ENCODE measurements at places on chromosomes 7 and 10.
A peak's percentile ranks its signal among the peaks of the same experiment; 100 is the strongest.

- DNase-seq, result no peak
These were observed 55.0 kb upstream of the PRR15 start for GRCh38 chr7:29508608-29509007.

GRCh38 chr7:99623091-99623693, 6.4 kb downstream of the ZSCAN25 start:
- no peak for DNase-seq

DNA sequence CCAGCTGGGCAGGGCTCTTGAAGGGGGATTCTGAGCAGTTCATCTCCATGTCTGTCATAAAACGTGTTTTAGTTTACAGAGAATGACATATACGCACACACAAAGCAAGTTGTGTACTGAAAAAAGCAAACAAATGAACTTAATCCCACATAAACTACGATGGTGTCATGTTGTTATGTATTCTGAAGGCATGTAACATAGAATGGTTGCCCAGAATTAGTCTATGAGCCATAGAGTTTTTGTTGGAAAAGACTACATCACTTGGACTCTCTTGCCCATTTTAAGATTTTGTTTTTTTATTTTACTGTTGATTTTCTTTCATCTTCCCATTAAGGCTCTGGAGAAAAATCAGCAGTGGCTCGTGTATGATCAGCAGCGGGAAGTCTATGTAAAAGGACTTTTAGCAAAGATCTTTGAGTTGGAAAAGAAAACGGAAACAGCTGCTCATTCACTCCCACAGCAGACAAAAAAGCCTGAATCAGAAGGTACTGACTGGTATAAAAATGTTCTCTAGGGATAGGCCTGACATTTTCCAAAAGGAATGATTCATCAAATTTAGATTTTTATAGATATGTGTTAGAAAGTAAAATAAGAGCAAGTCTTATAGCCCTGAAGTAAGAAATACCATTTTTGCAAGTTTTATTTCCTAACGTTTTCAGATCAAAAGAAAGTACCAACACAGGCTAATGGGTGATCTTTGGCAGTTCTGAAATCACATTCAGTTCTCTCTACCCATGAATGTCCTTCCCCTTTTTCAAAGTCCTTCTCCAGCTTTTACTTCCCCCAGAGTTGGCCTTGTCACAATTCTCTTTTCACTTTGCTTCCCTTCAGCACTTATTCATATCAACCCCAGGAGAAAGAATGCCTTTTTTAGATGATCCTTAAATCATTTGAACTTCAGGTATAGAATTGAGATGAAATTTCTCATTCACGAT, 18.9 kb downstream of the CEP55 start:
- DNase-seq, result no peak

GRCh38 chr7:23011222-23011924, 2.6 kb downstream of the HYCC1 start:
- no peak for DNase-seq

DNA sequence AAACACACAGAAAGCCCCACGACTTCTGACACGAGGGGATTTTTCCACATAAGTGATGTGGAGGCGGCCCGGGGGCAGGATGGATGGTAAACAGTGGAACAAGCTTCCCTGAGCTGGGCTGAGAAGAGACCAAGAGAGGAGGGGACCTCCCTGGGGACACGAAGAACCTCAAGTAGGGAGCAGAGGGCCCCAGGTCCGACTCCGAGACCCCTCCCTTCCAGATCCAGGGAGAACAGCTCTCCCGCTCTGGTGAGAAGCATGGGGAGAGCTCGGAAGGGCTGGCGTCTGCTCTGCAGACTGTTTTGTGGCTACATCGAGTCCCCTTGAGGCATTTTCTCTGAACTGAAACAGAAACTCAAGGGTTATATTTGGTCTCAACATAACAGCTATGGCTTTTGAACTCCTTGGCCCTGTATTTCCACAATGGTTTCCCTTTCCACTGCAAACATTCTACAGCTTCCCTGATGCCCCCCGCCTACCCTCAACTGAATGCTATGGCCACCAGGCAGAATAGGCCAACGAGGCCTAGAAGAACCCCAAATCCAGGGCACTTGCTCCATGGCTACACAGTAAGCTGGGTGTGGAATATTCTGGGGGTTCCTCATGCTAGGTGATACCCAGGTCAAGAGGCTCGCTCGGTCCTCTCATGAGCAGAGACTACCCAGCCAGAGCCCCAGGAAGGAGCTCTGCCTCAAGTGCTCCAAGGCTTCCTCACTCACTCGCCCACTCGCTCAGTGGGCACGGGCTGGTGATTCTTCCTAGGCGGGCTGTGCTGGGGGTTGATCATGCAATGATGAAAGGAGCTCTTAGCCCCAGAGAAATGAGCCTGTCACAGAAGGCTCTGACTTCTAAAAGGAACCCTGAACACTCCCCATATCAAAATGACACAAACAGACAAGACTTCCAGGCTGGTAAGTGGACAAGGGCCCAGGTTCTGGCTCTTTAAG, 47.5 kb downstream of the FAM53B start:
- DNase-seq, result peak; percentile 77
